PC-9 (cell line): ENCODE measurements at places on chromosomes 2 and 18.

DNA sequence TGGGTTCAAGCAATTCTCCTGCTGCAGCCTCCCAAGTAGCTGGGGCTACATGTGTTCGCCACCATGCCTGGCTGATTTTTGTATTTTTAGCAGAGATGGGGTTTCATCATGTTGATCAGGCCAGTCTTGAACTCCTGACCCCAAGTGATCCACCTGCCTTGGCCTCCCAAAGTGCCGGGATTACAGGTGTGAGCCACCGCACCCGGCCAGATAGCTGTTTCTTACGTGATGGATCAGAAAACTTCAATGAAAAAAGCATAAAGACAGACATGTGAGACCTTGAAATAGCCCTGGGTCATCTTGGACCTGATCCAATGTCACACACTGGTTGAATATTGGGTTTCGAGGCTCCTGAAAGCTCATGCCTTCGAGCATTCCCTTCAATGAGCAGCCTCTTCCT lies 66.7 kb upstream of the RTN4 start:
- peaks cover 76% of the 10 kb centered on the region for H3K4me1 ChIP-seq
- no peaks in the 10 kb centered on the region for H3K27me3 ChIP-seq
- no peak for DNase-seq
- no peak overlapping the region for H3K4me3 ChIP-seq

DNA sequence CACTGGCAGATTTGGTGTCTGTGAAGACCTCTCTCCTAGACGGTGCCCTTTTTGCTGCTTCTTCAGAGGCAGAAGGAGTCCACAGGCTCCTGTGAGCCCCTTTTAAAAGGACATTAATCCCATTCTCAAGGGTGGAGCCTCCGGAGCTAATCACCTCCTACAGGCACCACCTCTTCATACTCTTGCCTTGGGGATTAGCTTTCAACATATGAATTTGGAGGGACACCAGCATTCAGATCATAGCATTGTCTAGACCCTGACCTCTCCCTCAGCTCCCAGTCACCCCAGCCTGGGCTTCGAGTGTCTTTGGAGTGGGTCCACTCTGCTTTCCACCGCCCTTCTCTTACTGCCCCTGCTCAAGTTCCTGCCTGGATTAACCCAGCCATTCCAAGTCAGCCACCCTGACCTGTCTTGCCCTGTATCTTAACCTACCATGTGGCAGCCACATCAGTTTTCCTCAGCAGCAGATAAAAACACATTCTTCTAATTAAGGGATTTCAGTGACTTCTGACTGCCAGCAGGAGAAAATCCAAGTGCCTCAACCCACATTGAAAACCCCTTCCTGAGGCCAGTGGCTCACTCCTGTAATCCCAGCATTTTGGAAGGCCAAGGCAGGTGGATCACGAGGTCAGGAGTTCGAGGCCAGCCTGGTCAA lies 6.1 kb upstream of the NCL start:
- no peak overlapping the region for H3K27ac ChIP-seq
- peaks cover 4% of the 10 kb centered on the region for H3K4me1 ChIP-seq
- no peak for DNase-seq
- no peaks in the 10 kb centered on the region for H3K36me3 ChIP-seq
- H3K4me3 ChIP-seq, result no peak overlapping the region

DNA sequence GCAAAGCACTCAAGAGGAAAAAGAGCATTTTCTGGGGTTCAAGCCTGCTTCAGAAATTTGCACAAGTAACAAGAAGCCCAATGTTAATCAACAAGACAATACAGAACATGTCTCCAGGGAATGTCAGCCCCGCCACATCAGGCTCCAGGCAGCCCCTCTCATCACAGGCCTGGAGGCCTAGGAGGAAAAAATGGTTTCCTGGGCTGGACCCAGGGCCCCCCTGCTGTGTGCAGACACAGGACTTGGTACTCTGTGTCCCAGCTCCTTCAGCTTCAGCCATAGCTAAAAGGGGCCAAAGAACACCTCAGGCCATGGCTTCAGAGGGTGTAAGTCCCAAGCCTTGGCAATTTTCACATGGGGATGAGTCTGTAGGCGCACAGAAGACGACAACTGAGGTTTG lies 802.9 kb upstream of the KLHL29 start:
- H3K4me3 ChIP-seq, result no peak overlapping the region
- H3K4me1 ChIP-seq, result no peaks in the 10 kb centered on the region
- no peak overlapping the region for H3K27ac ChIP-seq
- no peak for DNase-seq

DNA sequence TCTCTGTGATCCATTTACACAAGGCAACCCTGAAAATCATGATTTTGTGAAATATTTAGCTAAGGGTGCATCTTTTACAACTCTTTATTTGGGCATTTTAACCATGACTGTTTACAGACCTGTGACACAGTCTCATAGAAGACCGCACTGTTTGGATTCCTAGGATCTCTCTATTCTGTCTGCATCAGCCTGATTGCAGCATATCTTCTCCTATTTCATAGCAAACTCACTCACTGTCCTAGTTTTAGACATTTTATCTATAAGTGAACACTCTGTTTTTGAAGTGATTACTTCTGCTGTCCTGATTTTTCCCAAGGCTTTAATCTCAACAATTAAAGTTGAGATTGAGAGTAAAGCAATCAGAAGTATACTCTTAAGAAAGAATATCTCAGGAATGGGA lies 56.2 kb downstream of the CAVIN2 start:
- H3K4me3 ChIP-seq, result no peak overlapping the region
- no peak overlapping the region for H3K27ac ChIP-seq
- H3K36me3 ChIP-seq, result no peaks in the 10 kb centered on the region
- H3K27me3 ChIP-seq, result no peaks in the 10 kb centered on the region

DNA sequence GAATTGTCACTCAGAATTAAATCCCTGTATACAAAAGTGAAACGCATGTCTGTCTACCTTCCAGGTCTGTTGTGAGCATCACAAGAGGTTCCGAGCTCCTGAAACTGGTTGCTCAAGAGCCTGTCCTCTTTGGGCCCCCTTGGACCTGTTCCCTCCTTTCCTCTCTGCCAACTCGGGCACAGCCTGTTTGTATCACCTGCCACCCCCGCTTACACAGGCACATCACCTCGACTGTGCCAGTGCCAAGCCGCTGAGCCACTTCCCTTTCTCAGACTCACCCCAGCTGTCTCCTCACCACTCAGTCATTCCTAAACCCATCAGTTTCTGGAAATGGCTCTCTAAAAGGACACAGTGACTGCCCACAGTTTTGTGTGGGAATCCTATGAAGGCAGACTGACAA lies 3.1 kb downstream of the EFR3B start:
- H3K4me1 ChIP-seq, result peaks cover 25% of the 10 kb centered on the region
- DNase-seq, result no peak
- H3K27ac ChIP-seq, result no peak overlapping the region
- no peaks in the 10 kb centered on the region for H3K36me3 ChIP-seq
- H3K4me3 ChIP-seq, result no peak overlapping the region

GRCh38 chr18:28409811-28410210 lies 232.9 kb upstream of the CDH2 start:
- no peaks in the 10 kb centered on the region for H3K36me3 ChIP-seq
- H3K4me1 ChIP-seq, result no peaks in the 10 kb centered on the region
- no peak overlapping the region for H3K4me3 ChIP-seq
- no peak overlapping the region for H3K27ac ChIP-seq
- H3K27me3 ChIP-seq, result no peaks in the 10 kb centered on the region

DNA sequence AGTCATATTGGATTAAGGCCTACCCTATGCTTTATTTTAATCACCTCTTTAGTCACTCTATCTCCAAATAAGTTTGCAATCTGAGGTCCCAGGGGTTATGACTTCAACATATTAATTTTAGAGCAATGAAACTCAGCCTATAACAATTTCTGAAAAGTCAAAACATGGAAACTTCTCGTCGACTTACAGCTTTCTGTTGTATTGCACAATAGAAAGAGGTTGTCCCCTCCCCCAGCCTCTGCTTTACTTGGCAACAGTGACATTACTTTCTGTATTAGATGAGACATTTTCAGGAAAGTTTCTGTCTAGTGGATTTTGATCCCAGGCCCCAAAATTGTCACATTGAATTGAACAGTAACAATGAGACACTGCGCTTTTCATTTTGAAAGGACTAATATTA lies 326.4 kb downstream of the THSD7B start:
- H3K27me3 ChIP-seq, result no peaks in the 10 kb centered on the region
- DNase-seq, result no peak
- no peak overlapping the region for H3K4me3 ChIP-seq

DNA sequence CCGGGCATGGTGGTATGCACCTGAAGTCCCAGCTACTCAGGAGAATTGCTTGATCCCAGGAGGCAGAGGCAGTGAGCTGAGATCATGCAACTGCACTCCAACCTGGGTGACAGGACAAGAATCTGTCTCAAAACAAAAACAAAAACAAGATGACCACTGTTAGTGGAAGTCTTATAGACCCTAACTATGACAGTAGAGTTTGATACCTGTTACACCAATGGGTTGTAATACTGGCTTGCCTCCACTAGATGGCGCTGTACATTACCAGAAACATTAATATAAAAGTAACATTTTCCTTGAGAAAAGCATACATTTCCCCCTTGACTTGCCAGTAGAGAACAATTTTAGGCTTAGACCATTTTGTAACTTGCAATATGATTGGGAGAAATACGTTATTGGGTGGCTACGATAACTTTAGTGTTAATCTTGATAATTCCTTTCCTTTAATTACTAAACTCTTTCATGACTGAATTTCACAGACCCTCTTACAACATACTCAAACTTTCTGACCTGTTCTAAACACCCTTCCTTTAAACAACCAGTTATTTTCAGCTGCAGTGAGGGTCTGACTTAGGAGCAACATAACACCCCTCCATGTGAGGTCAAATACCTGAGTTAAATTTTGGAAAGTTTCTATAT lies 19.5 kb downstream of the SLC25A52 start:
- DNase-seq, result no peak
- no peaks in the 10 kb centered on the region for H3K4me1 ChIP-seq
- no peak overlapping the region for H3K27ac ChIP-seq
- H3K4me3 ChIP-seq, result no peak overlapping the region
- H3K36me3 ChIP-seq, result no peaks in the 10 kb centered on the region
- peaks cover 4% of the 10 kb centered on the region; the same call in 1 of the 2 replicates for H3K27me3 ChIP-seq

GRCh38 chr2:109711230-109712122 lies 82.6 kb upstream of the RGPD5 start:
- no peaks in the 10 kb centered on the region for H3K36me3 ChIP-seq
- H3K27ac ChIP-seq, result no peak overlapping the region
- no peak overlapping the region for H3K4me3 ChIP-seq
- no peak for DNase-seq

- no peak for DNase-seq
- H3K36me3 ChIP-seq, result no peaks in the 10 kb centered on the region
- no peak overlapping the region for H3K4me3 ChIP-seq
- peaks cover 6% of the 10 kb centered on the region; the same call in 1 of the 2 replicates for H3K4me1 ChIP-seq
Measured at GRCh38 chr2:85827879-85828569, 60.8 kb downstream of the ST3GAL5 start.

DNA sequence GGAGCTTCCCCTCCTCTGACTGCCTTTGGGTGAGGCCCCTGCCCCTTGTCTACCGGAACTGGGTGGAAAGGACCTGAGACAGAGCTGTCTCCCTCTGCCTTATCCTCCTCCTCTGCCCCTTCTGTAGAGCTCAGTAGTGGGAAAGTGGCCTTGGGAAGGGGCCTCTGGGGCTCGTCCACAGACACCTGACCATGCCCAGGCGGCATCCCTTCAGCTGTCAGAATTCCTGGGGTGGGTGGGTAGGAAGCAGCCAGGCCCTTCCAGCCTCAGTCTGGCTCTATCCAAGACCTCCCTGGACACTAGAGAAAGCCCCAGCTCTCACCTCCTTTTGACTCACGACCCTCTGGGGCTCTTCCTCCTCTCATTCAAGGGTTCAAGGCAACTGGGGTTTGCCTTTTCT lies 35.6 kb downstream of the B3GNT2 start:
- H3K27me3 ChIP-seq, result no peaks in the 10 kb centered on the region
- H3K27ac ChIP-seq, result no peak overlapping the region
- DNase-seq, result no peak
- 0 out of 2 replicates have a peak, but pooled peaks cover 2% of the 10 kb centered on the region for H3K36me3 ChIP-seq

DNA sequence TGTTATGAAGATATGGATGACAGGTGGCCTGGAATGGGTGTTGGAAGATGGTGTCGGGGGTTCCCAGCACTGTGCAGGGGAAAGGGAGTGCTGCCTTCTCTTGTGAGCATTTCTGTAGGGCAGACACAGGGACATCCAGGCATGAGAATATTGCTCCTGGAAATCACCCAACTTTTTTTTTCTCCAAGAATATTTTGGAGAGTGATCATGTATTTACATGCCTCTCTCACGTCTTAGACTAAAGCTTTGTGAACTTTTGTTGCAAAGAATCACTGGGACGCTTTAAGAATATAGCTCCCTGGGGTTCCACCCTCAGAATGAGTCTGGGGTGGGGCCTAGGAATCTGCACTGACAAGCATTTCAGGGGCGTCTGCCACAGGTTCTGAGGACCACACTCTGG lies 68.7 kb downstream of the VWA3B start:
- H3K27ac ChIP-seq, result no peak overlapping the region
- H3K27me3 ChIP-seq, result peaks cover 11% of the 10 kb centered on the region; the same call in 1 of the 2 replicates
- no peak overlapping the region for H3K4me3 ChIP-seq
- no peaks in the 10 kb centered on the region for H3K36me3 ChIP-seq
